ENCODE measurements at places on chromosomes 5 and 9.

- DNase-seq, result no peak
These were observed 52.9 kb downstream of the PAM start for GRCh38 chr5:102807878-102808502.

DNA sequence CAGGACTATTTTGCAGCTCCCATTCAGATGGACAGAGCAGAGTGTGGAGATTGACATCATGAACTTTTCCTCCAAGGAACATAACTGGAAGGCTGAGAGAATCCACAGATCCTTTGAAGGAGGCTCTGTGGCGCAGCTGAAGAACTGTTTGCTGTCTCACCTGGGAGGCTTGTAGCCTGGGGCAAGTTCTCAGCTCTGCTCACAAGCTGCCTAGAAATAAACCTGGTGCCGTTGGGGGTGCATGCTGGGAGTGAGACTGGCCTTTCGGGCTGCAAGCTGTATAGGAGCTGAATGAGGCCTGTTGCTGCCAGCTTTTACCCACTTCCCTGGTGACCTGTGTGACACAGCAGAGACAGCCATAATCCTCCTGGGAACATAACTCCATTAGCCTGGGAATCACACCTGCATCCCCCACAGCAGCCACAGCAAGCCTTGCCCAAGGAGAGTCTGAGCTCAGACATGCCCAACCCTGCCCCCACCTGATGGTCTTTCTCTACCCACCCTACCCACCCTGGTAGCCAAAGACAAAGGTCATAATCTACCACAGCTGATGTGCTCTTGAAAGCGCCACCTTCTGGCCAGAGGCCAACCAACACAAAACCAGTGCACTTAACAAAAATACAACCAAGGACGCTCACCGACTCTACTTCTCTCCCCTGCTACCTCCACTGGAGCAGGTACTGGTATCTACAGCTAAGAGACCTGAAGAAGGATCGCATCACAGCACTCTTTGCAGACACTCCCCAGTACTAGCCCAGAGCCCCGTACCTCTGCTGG, 205.1 kb upstream of the MRPS30 start:
- DNase-seq, result no peak

GRCh38 chr9:92608909-92609445, 61.0 kb downstream of the IPPK start:
- peak; percentile 83 for DNase-seq

GRCh38 chr5:98787131-98787719, 13.8 kb downstream of the RGMB start:
- DNase-seq, result no peak

DNA sequence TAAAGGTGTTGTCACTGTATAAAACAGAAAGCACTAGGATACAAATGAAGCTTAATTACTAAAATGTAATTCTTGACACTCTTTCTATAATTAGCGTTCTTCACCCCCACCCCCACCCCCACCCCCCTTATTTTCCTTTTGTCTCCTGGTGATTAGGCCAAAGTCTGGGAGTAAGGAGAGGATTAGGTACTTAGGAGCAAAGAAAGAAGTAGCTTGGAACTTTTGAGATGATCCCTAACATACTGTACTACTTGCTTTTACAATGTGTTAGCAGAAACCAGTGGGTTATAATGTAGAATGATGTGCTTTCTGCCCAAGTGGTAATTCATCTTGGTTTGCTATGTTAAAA, 43.8 kb downstream of the NDFIP1 start:
- DNase-seq, result no peak

- no peak for DNase-seq
These were observed 577.3 kb upstream of the TLE4 start for GRCh38 chr9:78994471-78994870.

DNA sequence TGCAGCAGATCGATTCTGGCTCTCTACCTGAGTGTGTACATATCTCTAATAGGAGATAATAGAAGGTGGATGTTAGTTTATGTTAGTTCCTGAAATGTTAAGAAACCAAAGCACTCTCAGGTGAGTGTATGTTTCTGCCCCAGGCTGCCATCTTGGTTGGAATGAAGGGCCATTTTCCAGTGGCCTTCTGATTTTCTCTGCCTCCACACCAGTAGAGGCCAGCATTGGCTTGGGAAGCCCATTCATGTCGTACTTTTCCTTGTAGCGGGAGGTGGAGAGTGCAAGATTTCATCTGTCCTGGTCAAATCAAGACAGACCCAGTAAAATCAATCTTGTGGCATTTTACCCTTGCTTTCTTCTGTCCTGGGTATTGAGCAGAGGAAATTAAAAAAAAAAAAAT, 91.0 kb downstream of the GAS1 start:
- no peak for DNase-seq

- DNase-seq, result no peak
These were observed 150.5 kb downstream of the GNAQ start for GRCh38 chr9:77881111-77881510.

- DNase-seq, result no peak
These were observed 162.2 kb downstream of the OXCT1 start for GRCh38 chr5:41707853-41708603.
